ENCODE measurements at places on chromosomes 1 and 21.

DNA sequence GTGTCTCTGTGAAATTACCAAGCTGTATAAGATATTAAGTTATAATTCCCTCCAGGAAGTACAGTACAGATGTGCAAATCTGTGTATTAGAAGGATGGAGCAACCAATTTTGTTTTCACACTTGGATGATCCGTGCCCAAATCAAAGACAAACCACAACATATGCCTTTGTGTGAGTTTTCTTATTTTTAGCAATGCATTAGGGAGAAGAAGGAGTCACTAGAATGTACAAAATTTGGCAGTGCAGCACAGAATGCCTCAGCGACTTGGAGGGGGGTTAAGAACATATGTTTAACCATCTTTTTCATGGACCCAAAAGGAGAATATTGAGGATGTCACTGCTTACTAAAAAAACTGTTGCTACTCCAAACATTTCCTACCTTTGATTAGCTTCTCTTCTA is 45.3 kb downstream of the DAB1 start:
- no peak for DNase-seq

- DNase-seq = no peak
Observed at GRCh38 chr1:65401612-65402011, 18.9 kb upstream of the LEPR start.

DNA sequence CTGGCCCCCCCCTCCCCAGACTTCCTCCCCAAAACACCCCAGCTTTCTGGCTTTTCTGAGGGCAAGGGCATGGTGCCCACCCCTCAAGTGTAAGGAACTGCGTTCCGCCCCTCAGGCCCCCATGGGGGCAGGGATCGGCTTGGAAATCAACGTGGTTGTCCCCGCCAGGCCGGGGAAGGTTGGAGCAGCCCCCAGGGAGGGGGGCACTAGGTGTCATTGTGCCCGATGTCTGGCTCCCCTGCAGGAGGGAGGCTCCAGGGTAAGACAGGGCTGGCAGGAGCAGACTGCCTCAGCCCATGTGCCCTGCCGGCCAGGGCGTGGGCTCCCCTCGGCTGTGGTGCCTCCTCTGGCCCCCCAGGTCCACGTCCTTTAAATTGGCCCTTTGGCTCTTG is 7.4 kb upstream of the TFAP2E start:
- no peak for DNase-seq

DNA sequence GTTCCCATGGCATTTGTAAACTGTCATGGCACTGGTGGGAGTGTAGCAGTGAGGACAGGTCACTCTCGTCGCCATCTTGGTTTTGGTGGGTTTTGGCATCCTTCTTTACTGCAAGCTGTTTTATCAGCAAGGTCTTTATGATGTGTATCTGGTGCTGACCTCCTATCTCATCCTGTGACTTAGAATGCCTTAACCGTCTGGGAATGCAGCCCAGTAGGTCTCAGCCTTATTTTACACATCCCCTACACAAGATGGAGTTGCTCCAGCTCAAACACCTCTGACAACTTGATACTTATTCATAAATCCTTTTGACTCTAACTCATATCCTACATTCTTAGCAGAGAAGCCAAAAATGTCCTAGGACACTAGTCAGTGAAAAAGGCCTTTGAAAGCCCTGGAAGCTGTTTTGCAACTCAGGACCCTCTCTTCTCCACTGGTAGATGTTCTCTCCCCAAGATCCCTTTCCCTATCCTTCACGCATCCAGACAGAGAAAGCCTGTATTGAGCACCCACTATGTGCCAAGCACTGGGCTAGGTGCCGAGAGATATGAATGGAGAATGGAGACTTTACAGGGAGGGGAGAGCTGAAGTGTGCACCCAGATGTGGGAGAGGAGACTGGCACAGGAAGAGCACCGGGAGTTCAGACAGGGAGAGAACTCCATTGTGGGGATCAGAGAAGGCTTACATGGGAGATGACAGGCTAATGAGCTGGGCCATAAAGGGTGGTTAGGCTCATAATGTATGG is 6.7 kb upstream of the CSRP1 start:
- DNase-seq = no peak

DNA sequence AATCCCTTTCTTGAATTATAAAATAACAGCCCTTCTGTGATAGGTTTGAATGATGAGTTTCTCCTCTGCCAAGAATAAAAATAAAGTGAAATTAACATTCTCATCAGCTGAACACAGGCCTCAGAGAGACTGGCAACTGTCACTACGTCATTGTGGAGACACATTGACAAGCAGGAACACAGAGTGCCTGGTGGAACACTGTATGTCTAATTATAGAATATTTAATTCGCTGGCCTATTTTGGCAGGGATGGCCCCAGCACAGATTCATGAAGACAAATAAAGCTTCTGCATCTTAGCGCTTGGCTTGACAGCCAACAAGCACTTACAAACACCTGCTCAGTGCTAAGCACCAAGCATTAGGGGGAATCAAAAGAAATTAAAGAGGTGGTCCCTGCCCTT is 52.0 kb upstream of the SMYD2 start:
- DNase-seq = no peak

DNA sequence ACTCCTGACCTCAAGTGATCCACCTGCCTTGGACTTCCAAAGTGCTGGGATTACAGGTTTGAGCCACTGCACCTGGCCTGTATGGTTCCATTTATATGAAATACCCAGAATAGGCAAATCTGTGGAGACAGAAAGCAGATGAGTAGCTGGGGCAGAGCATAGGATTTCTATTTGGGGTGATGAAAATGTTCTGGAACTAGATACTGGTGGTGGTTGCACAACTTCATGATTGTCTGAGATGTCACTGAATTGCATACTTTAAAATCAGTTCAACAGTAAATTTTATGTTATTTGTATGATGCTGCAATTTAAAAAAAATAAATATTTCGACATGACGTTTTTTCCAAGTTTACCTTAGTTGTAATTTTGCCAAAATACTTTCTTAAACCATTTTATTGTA is 23.9 kb downstream of the ITSN1 start:
- DNase-seq = no peak

- peak; percentile 48 for DNase-seq
Observed at GRCh38 chr1:21651214-21652042, 17.7 kb downstream of the RAP1GAP start.

DNA sequence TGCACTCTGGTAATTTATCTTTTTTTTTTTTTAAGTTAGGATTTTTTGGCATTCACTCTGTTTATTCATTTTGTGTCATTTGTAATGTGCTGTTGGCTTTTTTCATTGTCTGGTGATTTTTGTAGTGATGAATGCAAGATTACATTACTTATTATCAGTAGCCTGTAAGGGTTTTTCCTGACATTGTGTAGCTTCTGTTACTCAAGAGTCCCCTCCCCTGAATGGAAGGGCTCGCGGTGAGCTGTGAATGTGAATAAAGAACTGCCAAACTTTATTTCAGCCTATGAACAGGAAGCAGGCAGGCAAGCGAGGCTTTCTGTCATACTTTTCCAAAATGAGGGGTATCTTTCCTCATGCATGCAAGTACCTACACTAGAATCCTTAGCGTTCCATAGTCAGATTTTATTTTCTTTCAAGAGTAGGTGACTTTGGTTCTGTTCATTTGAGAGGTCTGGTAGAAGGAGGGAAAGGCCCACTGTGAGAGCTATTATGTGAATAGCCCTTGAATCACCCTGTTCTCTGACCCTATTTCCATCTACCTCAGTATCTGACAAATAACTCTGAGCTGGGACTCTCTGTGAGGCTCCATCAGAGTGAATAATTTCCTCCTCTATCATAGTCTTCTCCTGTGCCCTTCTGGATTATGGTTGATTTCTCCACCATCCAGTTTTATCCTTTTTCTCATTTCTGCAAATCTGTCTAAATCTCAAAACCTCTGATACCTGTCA is 114.0 kb downstream of the CD247 start:
- DNase-seq = no peak

DNA sequence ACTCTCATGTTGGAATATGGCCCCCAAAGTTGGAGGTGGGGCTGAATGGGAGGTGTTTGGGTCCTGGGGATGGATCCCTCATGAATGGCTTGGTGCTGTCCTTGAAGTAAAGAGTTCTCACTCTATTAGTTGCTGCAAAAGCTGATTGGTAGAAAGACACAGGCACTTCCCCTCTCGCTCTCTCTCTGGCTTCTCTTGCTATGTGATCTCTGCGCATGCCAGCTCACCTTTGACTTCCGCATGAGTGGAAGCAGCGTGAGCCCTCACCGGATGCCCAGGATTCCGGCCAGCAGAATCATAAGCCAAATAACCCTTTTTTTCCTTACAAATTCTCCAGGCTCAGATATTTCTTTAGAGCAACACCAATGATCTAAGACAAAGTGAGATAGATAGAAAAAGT is 20.9 kb upstream of the CCSAP start:
- DNase-seq = no peak

GRCh38 chr1:63198871-63199394 is 123.4 kb upstream of the FOXD3 start:
- no peak for DNase-seq

DNA sequence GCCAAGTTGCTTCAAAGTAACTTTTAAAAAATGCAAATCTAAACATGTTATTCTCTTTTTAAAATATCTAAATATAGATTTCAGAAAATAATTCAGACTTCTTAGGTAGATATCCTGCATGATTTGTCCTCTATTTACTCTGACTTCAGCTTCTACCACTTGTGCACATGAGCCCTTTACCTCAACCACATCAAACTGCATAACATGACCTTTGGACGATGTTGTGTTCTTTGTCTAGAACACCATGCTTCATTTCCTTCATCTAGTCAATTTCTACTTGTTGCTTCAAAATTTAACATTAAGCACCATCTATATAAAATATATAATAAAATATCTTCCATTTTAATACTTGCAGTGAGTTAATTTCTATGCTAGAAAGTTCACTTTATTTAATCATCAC is 96.9 kb downstream of the PLPP3 start:
- DNase-seq = no peak

DNA sequence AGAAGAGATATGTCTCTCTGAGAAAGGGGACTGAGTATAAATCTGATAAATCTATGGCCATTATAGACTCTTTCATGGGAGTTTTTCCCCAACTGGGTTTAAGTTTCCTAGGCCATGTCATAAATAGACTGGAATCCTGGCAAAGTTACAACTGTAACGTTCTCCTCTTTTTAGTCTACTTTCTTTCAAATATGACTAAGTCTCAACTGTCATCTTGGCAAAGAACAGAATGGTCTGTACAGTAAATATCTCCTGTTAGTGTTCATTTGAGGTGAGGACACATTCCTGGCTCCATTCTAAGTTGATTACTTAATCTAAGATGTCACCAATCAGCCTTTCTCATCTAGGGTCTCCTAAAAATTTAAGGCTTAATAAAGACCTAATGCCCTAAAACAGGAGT is 300.5 kb downstream of the BRINP2 start:
- DNase-seq = no peak

DNA sequence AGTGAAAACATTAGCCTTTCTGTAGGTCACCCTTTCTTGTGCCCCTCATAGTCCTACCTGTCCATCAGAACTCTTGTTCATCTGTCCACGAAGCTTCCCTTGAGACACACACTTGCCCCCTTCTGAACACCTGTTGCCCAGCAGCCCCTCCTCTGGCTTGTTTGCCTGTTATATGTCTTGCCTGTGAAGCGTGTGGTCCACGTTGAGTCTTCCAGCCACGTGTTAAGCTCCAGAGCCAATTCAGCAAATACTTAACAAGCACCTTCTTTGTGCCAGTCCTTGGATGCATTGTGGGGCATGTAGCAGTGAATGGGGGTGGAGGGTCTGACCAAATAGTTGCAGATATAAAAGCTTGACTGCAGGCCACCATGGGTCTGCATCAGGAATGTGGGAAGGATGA is 66.6 kb downstream of the MAN1C1 start:
- no peak for DNase-seq

DNA sequence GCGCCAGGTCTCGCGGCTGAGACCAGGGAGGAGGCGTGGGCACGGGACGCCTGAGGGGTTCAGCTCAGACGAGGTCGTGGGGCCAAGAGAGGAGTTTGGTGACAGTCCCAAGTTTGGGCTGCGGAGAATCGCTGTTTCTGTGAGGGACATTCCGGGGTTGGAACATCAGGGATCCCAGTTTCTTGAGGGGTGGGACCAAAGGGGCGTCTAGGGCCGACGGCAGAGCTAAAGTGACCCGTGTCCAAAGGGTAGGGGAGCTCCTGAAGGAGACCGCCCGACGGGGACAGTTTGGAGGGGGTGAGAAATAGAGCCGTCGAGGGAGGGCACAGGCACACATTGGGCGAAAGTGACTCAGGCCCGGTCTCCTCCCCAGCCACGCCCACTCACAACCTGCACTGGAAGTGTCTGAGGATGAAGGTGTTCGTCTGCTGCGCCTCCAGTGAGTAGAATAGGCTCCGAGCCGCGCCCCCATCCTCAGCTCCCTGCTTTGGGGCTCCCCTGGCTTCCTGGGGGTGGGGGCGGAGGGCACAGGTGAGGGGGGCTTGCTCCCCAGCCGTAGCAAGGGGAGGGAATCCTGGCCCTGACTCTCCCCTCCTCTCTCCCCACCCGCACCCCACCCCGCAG is 7.0 kb downstream of the EFNA3 start:
- DNase-seq = peak; percentile 63

- DNase-seq = no peak
Observed at GRCh38 chr1:12037486-12038355, 18.4 kb downstream of the MIIP start.

DNA sequence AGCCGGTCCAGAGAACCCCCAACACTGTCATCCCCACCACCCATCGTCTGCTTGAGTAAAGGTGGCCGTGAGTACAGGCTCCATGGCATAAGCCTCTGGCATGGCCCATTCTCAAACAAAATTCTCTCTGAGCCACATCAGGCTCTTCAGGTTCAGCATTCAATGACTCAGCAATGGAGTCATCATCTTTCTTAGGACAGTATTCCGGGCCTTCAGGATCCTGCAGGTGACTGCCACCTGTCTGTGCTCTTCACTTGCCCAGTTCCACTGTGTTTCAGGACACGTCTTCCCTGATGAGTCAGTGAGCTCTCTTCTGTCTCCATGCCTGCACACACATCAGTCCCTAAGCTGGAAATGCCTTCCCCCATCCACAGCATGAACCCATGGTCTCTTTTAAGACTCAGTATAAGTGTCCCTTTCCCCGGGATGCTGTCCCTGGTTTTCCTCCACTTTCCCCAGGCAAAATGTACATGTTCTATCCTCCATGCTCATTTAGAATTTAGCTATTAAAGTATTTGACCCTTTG is 81.1 kb upstream of the FGGY start:
- DNase-seq = no peak

- no peak for DNase-seq
Observed at GRCh38 chr1:189409774-189410173, 1067.9 kb downstream of the BRINP3 start.

DNA sequence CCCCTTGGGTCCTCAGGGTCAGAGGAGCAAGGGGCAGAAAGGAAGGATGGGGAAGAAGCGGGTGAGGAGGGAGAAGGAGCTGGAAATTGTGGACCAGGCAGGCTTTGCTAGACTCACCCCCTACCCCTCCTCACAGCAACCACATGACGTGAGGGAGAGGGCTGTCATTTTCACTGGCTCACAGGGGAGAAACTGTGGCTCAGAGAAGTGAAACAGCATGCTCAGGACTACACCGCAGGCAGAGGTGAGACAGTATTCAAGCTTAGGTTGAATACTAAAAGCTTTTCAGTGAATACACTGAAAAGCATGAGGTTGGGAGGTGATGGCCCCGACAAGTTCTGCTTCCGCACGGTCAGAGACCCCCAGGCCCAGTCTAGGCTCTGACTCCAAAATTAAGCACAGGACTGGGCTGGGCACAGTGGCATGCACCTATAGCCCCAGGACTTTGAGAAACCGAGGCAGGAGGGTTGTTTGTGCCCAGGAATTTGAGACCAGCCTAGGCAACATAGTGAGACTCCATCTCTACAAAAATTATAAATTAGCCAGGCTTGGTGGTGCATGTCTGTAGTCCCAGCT is 1.2 kb upstream of the CLEC20A start:
- no peak for DNase-seq

GRCh38 chr1:33792216-33792615 is 71.7 kb upstream of the HMGB4 start:
- DNase-seq = no peak

All from central memory CD4-positive, alpha-beta T cell (primary cell).